SK-N-SH (cell line): ENCODE measurements at places on chromosomes 1 and 21. TPM values are rescaled to one million over a fixed set of nuclear protein-coding genes. Genes with fewer than 3 reads are reported as not detected.

DNA sequence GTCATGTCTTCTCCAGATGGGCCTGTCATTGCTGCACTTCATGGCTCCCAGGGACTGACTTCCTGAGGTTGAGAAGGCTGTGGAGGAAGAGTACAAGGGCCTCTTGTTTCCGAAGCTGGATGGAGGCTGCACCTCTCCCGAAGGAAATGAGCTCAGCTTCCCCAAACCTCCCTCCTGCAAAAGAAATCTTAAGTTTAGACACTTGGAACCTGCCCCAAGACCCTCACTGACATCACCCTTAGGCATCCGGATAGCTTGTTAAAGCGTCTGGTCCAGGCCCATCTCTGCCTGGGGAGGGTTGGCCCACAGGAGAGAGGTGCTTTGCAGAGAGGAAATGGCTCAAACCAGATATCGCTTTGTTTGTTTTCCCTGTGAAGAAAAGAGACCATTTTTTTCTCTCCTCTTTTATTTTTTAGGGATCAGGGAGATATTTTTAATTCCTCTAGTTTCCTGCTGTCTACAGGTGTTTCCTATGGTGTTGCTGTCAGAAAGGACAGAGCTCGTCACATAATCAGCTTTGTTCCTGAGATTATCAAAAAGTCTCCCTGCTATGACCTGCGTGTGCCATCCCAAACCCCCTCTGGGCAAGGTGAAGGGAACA lies 25.0 kb downstream of the RCSD1 start:
- DNase-seq: no peak

GRCh38 chr1:109201123-109201703 lies 12.5 kb upstream of the SARS1 start:
- peak; percentile 56 for DNase-seq

GRCh38 chr1:2179283-2180013 lies 15.1 kb downstream of the FAAP20 start:
- no peak for DNase-seq

Gene HIVEP3
- polyA plus RNA-seq: 6.2 and 6.4 TPM in 2 replicates

GRCh38 chr1:39894884-39895495 lies 6.7 kb downstream of the MYCL start:
- no peak for DNase-seq

Gene TNFRSF14
- 0.19 and 0.28 TPM in 2 replicates for polyA plus RNA-seq
